GM04504 (cell line): ENCODE measurements at places on chromosomes 6 and 20.

DNA sequence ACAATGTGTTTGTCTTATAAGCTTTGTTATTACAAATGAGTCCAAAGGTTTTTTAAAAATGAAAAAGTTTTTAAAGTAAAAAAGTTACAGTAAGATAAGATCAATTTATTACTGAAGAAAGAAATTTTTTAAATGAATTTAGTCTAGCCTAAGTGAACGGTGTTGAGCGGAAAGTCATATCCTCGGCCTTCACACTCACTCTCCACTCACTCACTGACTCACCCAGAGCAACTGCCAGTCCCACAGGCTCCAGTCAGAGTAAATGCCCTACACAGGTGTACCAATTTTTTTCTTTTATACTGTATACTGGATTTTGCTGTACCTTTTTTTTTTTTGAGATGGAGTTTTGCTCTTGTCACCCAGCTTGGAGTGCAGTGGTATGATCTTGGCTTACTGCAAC, 42.7 kb upstream of the AGPAT4 start:
- no peak for DNase-seq

GRCh38 chr20:44460795-44461141, 14.9 kb upstream of the TTPAL start:
- no peak for DNase-seq

GRCh38 chr6:12577124-12577850, 139.3 kb upstream of the PHACTR1 start:
- DNase-seq, result no peak

- DNase-seq, result peak; percentile 22
Measured at GRCh38 chr20:1734269-1734858, 76.8 kb upstream of the SIRPG start.

GRCh38 chr20:47857187-47857568, 71.9 kb upstream of the SULF2 start:
- DNase-seq, result no peak

GRCh38 chr6:131257104-131257503, 121.8 kb downstream of the AKAP7 start:
- DNase-seq, result no peak

- DNase-seq, result no peak
Measured at GRCh38 chr6:71197267-71197666, 91.3 kb upstream of the OGFRL1 start.

DNA sequence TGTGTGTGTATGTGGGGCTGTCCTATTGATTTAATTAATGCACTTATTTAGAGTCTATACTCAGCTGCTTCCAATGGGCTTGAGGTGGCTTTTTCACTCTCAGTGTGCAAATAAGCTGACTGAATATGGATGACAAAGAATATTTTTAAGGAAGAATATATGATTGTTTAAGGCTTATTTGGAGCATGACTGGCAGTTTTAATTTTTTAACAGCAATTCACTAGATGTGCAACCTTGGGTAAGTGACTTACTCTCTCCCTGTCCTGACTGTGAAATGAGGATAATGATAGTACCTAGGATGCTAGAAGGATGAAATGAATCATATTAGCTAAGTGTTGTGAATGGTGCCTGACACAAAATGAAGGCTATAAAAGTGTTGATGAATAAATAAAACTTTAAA, 67.9 kb downstream of the CLIC5 start:
- no peak for DNase-seq

DNA sequence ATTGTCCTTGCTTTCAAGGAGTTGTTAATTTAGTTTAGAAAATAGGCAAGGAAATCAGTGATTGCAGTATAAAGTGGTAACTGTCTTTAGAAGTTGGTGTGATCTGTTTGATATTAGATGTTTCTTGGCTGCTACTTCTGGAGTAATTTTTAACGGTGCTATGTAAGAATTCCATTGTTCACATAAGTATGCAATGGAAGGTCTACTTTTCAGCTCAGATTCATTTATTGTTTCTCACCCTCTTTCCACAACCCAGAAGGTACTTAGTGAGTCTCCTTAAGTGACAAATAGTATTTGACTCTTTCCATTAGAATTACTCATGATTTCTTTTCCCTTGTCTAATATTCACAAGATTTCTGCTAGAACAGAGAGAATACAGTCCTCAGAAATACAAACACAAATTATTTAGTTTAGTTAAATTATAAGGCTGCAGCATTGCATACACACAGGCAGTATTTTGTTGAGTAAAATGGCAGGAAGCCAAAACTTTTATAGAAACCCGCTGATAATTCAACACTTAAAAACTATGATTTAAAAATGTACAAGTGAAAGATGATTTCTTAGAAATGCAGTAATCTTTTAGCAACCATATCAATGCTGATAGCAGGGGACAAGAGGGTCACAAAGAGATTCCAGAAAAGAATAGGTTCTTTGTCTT, 554.3 kb downstream of the CD109 start:
- no peak for DNase-seq

GRCh38 chr20:57030611-57031600, 235.5 kb downstream of the BMP7 start:
- peak; percentile 76 for DNase-seq
